Choroid plexus epithelial cell (primary cell): ENCODE measurements at places on chromosomes 1 and 21.
A peak's percentile ranks its signal among the peaks of the same experiment; 100 is the strongest.

DNA sequence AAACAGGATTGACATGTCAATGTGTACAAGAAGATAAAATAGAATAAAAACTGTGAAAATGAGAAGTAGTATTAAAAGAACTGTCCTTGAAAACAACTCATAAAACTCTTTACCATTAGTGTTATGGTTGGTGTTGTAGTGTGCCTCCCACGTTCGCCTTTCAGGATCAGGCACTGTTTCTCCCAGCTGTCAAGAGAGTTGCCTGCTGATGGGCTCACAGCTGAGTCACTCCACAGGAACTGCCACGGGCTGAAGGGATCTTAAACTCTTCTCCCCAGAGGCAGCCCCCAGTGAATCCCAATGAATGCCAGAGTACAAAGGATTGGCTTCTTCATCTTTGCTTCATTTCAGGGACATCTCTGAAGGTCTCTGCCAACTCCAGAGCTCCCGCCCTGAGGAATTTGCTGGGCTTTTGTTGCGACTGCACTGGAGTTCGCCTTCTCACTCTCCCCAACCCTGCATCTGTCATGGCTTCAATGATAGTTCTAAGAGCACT lies 119.6 kb downstream of the ADGRL2 start:
- DNase-seq: peak; percentile 63

- no peak for DNase-seq
Observed at GRCh38 chr1:5373281-5373680, 618.9 kb downstream of the NPHP4 start.

DNA sequence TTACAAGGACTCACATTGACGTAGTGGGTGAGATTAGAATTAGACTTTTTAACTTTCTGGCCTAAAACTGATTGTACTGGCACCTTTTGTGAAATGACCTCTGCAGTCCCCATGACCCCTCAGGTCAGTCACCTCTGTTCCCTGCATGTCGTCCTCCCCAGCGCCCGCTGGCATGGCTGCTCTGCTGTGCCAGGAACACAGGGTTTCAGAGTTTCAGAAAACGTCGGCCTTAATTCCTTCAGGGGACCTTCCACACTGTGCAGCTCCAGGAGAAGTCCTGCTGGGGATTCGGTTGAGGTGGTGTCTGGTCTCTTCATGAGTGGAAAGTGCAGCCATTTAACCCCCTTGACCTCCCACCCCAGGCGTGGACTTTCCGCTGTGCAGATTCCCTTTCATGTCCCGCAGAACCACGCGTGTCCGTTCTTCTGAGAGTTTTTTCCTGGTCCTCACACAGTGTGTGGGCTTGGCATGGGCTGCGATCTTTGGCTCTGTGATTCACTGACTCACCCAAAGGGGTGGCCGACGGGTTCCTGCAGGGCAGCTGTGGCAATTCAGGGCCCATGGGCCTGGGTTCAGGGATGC lies 158.4 kb upstream of the COL6A1 start:
- DNase-seq: no peak

GRCh38 chr1:31383967-31384366 lies 11.1 kb upstream of the FABP3 start:
- no peak for DNase-seq

DNA sequence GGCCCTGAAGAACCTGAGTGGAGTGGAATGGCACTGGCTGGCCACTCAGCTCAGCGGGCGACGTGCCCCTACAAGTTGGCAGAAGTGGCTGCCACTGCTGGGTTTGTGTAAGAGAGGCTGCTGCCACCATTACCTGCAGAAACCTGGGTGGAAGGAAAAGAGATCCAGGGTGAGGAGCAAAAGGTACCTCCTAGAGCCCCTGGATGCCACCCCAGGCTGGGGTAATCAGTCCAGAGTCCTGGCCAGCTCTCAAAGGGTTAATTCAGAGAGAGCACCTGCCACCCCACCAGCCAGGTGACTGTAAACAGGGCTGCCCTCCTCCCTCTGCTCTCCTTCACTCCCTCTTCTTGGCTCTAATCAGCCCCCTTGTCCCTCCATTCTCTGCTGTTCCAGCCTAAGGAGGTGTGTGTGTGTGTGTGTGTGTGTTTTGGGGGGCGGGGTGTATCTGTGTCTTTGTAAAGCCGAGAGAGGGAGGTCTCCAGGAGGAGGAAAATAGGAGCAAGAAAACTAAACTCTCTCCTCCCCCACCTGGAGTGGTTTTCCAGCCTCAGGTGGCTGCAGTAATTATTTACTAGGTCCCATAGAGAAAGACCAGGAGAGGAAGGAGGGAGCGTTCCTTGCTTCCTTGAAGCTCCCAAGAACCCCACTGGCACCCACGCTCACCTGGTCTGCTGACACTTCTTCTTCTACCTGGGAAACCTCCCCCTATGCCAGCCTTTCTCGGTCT lies 12.6 kb downstream of the TRIM46 start:
- DNase-seq: no peak

DNA sequence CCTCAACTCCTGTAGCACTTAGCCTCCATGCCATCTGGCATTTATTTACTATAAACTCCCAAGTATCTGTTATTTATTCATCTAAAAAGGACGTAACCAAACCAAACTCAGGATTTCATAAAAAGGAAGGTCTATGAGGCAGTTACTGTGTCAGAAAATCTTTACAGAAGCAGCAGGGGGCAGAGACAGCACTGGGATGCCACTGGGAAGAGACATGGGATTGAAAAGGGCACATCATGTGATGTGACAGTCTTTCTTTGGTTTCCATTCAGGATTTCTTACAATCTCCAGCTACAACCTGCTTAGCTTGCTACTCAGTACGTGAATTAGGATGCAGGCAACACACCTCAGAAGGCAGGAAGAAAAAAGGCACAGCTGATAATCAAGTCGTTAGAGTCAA lies 31.2 kb downstream of the SPRTN start:
- DNase-seq: no peak
